Activated B cell treated with CpG ODN at 0.5 μM for 24 hours (primary cell): ENCODE measurements at places on chromosomes 5 and 9. TPM values are rescaled to one million over a fixed set of nuclear protein-coding genes. Genes with fewer than 3 reads are reported as not detected.

RPP25L gene
- total RNA-seq, result 17.5 and 18.9 TPM in 2 replicates

DNA sequence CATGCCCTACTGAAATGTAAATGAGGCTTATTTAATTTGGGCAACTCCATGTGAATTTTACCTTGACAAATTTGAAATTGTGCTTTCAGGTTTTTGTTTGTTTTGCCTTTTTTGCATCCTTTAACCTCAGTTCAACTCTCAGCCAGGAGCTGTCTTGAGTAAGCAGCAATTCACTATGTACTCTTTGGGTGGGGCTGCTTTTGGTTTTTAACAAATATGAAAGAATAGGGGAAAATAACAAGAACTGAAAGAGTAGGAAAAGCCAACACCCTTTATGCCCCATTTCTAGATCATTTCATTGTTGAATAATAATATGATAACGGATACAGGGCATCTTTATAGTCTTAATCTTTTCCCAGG, 192.0 kb downstream of the ARHGAP26 start:
- DNase-seq, result no peak
- H3K27me3 ChIP-seq, result no peaks in the 10 kb centered on the region
- no peak overlapping the region for H3K27ac ChIP-seq
- no peak overlapping the region for H3K4me3 ChIP-seq

ZMAT2 gene
- total RNA-seq, result 67.8 and 70.2 TPM in 2 replicates

DNA sequence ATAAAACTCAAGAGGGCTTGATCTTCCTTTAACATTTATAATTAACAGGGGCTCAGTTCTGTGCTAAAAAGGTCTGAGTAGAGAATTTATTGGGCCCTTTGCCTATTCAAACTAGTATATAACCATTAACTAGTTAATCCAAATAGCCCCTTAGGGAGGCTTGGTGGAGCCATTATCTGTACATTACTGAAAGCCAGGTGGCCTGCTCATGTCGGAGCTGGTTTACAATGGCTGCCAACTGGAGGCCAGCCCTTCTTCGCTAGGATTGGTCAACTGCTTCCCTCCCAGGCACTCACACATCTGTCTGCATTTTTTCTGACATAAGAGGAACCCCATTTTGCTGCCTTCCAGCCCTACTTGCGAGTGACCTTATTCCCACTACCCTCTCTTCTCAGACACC, 30.4 kb upstream of the NDFIP1 start:
- no peak for DNase-seq
- H3K4me3 ChIP-seq, result no peak overlapping the region
- peaks cover 14% of the 10 kb centered on the region for H3K27me3 ChIP-seq
- H3K4me1 ChIP-seq, result no peaks in the 10 kb centered on the region
- H3K27ac ChIP-seq, result no peak overlapping the region

- H3K27ac ChIP-seq, result no peak overlapping the region
- no peak for DNase-seq
- peaks cover 5% of the 10 kb centered on the region for H3K27me3 ChIP-seq
- no peaks in the 10 kb centered on the region for H3K4me1 ChIP-seq
- no peak overlapping the region for H3K4me3 ChIP-seq
These were observed 382.4 kb downstream of the CDK5RAP2 start for GRCh38 chr9:120197605-120198004.
